Thyroid gland (tissue), 4 donors: ENCODE measurements at places on chromosomes 4 and X. TPM values are rescaled to one million over a fixed set of nuclear protein-coding genes. Genes with fewer than 3 reads are reported as not detected.

- no peaks in the 10 kb centered on the region for H3K36me3 ChIP-seq
- H3K27me3 ChIP-seq = no peaks in the 10 kb centered on the region
- DNase-seq = no peak
- H3K4me1 ChIP-seq = peaks cover 9% of the 10 kb centered on the region
These were observed 736 bp downstream of the BDH2 start for GRCh38 chr4:103098756-103099440.

Gene SLC10A4
- 0.13 TPM for total RNA-seq

DNA sequence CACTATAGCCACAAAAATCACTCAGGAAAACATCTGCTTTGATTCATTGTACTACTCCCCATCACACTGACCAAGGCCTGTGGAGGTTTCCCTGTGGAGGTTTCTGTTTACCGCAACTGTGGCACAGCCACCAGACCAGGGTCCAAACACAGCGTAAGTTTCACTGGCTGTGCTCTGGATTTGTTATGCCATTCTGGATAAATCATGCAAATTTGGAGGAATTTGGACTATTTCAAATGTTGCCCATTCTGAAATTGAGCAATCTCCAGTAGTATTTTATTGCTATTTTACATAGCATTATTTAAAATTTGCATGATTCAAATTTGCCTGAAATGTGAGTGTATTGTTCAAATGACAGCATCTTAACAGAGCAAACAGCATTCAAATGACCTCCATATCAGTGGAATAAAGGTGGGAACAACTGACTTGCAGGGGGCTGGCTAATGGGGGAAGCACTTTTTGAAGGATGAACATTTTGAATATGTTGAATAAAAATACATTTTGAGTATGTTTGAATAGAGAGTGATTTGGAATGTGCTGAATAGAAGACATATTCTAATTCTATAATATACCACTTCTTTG, 66.1 kb upstream of the ACSL1 start:
- H3K4me3 ChIP-seq = no peak overlapping the region
- H3K4me1 ChIP-seq = no peaks in the 10 kb centered on the region
- no peaks in the 10 kb centered on the region for H3K27me3 ChIP-seq
- H3K36me3 ChIP-seq = no peaks in the 10 kb centered on the region

Gene INTU
- total RNA-seq = 11.4 TPM

DNA sequence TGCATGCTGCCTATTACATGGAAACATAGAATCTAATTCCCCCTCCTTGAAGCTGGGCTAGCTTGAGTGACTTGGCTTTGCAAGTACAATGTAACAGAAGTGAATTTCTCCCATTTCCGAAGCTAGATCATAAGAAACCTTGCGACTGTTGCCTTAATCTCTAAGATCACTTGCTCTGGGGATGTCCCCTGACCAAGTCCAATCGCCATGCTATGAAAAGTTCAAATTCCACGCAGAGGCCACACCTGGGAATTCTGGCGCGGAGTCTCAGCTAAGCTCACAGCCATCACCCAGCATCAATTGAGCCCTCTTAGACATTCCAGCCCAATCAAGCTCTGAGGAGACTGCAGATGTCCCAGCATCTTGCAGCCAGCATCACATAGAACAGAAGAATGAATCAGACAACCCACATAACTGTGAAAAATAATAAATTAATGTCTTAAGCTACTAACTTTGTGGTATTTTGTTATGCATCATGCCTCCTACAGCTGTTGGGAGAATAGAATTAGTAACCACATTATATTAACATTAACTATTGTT, 27.0 kb downstream of the GPM6A start:
- H3K4me3 ChIP-seq = no peak overlapping the region
- no peaks in the 10 kb centered on the region for H3K36me3 ChIP-seq
- no peaks in the 10 kb centered on the region for H3K4me1 ChIP-seq
- DNase-seq = no peak
- no peaks in the 10 kb centered on the region for H3K27me3 ChIP-seq

DNA sequence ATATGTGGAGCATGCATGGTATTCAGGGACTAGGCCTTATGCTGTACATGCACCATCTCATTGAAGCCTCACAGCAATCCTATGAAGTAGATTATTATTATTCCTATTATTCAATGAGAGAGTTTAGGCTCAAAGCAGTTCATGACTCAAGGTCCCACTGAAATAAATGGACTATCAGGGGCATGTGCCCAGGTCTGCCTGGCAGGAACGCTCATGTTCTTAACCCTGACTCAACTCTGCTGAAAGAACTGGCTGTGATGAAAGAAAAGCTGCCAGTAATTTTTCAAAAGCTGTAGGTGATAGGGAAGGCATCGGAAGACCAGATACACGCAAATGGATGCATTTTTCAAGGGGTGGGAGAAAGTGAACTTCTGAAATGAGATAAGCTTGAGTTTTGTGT, 243.4 kb downstream of the PTTG2 start:
- H3K36me3 ChIP-seq = no peaks in the 10 kb centered on the region
- no peaks in the 10 kb centered on the region for H3K27me3 ChIP-seq
- no peak overlapping the region for H3K27ac ChIP-seq

DNA sequence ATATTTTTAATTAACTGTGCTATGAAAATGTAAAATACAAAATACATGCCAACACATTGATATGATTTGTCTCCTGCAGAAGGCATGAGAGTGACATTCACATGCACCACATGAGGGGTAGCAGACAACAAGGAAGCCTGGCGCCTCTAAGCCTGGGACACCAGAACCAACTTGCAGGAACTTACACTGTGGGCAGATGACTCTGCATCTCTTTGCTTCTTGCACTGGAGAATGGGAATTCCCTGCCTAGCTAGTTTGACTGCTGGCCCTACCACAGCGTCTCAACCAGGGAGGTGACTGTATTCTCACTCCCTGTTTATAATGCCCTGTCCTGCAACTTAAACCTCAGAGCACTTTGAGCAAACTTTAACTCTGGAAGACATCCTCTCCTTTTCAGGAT, 40.5 kb downstream of the PAGE2 start:
- no peaks in the 10 kb centered on the region for H3K4me1 ChIP-seq
- no peak for DNase-seq
- H3K27me3 ChIP-seq = peaks cover 4% of the 10 kb centered on the region
- no peak overlapping the region for H3K4me3 ChIP-seq
- no peaks in the 10 kb centered on the region for H3K36me3 ChIP-seq
